Stimulated activated CD8-positive, alpha-beta memory T cell treated with anti-CD3 and anti-CD28 coated beads, Interleukin-12 subunit alpha, Interleukin-12 subunit beta, amount 100 ng/mL, for 1 hour (primary cell): ENCODE measurements at places on chromosomes 12 and 14.

GRCh38 chr14:101241807-101242278 lies 319.5 kb upstream of the DIO3 start:
- no peak for DNase-seq

- DNase-seq, result no peak
Measured at GRCh38 chr14:104528496-104528895, 51.1 kb upstream of the C14orf180 start.

GRCh38 chr12:6555018-6555691 lies 687 bp downstream of the IFFO1 start:
- no peak for DNase-seq

DNA sequence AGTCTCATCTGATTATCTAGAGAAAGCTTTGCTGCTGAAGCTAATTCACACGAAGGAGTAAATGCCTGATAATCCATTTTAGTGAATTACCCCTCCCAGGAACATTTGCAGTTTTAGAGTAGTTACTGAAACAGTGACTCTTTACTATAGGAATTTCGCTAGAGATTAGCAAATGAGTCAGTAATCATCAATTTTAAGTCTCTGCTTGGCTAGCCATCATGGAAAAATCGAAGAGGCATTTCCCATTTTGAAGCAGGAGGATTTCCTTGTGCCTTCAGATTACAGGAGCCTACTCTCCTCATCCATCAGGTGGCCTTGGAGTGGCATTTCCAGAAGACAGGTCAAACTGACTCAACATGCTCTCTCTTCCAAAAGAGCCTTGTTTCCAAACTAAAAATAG lies 154.5 kb downstream of the EGLN3 start:
- no peak for DNase-seq

GRCh38 chr12:114185036-114185435 lies 218.9 kb upstream of the RBM19 start:
- DNase-seq, result no peak

DNA sequence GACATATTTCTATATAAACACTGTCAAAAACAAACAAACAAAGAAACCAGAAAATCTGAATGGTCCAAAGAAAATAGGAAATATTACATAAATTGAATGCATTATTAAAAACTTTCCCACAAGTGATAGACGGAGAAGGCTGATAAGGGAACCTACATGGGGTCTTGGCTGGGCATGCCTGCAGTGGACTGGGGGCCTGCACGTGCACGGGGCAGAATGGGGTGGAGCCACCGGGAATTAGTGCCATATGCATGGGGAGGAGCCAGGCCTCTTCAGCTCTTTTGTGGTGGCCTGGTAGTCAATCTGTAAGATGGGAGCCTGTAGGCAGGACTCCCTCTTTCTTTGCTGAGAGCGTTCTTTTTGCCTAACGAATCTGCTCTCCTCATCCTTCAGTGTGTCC lies 1031.7 kb upstream of the FBXO33 start:
- DNase-seq, result no peak

DNA sequence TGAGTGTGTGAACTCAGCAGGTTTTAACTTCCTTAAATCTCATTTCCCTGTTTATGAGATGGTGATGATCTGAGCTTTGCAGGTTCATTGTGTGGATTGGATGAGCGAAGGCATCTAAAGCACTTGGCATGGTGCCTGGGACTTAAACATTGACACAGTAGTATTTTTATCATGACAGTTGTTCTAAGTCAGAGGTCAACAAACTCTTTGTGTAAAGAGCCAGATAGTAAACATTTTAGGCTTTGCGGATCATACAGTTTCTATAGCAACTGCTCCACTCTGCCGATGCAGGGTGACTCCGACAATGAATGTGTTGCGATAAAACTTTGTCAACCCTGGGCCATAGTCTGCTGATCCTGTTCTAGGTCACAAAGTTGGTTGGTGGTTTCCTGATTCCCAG lies 25.2 kb downstream of the SLC24A4 start:
- DNase-seq, result no peak

DNA sequence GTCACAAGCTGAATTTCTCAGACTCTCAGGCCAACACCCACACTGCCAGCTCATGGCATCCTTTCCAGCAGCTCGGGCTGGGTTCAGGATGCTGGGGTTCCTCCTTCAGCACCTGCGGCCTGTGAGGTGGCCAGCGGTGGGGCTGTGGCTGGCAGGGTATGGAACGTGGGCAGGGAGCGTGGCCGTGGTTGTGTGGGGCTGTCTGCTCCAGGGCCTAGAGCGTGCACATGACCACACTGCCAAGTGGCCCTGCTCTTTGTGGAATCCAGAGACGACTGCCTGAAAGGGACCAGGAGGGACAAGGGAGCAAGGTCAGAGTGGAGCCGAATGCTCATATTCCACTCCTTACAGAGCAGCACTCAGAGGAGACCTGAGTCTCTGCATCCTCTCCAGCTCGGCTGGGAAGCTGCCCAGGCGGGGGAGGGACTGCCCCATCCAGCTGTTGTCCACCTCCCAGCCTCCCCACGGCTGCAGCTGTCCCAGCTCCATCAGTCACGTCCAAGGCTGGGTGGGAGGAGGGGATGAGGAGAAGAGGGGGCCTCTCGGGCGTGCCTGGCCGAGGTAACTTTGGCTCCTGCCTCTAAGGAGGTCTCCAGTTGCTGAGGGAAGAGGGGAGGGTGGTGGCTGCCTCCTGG lies 71.3 kb downstream of the TSPAN9 start:
- DNase-seq, result no peak

GRCh38 chr14:49306152-49306751 lies 279.9 kb downstream of the RPS29 start:
- DNase-seq, result no peak

DNA sequence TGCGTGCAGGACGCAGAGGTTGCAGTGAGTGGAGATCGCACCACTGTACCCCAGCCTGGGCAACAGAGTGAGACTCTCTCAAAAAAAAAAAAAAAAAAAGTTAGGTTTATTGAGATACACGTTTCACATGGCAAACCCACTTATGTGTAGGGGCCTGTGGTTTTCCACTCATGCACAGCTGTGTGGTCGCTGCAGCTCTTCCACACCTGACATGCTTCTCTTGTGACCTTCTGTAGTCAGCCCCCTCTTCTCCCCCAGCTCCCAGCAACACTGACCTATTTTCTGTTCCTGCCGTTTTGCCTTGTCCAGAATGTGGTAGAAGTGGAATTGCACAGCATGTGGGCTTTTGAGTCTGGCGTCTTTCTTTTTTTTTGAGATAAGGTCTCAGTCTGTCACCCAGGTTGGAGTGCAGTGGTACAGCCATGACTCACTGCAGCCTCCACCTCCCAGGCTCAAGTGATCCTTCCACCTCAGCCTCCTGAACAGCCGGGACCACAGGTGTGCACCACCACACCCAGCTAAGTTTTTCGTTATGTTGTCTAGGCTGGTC lies 8.4 kb downstream of the MTA1 start:
- no peak for DNase-seq

DNA sequence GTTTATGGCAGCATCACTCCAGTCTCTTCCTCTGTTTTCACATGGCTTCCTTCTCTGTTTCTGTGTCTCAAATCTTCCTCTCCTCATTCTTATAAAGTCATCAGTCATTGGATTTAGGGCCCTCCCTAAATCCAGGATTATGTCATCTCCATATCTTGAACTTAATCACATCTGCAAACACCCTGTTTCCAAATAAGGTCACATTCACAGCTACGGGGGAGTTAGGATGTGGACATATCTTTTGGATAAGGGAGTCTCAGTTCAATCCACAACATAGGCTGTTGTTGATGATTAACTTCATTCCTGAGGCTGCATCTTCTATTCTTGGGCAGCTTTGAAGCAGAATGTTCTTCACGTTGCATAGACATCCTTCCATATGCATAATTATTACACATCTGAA lies 40.3 kb upstream of the NTF3 start:
- no peak for DNase-seq

- DNase-seq, result no peak
Measured at GRCh38 chr12:58877243-58877743, 43.0 kb downstream of the LRIG3 start.

DNA sequence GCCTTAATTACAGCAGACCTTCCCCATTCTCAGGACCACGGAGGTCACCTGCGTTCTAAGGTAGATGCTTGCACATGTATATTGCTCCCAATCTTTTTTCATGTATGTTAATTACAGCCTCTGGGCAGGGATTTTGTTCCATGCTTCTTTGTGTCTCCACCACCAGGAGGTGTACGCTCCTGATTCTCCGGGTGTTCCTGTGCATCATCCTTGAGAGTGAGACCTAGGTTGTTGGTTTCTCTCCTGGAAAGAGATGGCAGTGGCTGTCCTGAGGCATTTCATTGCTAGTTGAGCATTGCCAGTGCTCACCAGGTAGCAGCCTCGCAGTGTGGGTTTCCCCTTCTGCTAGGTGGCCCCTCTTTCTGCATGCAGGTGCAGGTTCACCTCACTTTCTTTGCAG lies 52.8 kb downstream of the KCNK13 start:
- DNase-seq, result no peak

- DNase-seq, result no peak
Measured at GRCh38 chr12:19183121-19183838, 53.7 kb downstream of the PLEKHA5 start.

DNA sequence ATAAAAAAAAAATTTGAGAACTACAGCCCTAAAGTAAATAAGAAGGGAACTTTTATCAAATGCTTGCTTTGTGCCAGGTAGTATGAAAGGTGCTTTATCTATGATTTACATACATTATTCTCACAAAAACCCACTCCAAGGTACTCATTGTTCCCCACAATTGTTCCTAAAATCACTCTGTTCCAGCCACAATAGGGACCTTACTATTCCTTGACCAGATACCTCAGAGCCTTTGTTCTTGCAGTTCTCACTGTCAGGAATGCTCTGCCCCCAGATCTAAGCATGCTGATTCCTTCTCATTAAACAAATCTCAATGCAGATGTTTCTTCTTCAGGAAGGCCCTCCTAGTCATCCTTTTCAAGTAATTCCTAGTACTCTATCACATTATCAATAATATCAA lies 60.2 kb downstream of the PPP1R12A start:
- no peak for DNase-seq

DNA sequence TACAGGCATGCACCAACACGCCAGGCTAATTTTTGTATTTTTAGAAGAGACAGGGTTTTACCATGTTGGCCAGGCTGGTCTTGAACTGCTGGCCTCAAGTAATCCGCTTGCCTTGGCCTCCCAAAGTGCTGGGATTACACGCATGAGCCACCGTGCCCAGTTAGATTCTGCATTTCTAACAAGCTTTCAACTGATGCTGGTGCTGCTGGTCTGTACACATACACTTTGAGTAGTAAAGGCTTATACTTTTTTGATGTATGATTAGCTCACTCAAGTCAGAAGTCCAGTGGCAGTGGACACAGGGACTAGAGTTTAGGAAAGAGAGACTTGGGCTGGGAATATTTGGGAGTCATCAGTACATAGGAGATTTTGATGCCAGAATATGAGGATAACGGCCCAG lies 2.2 kb upstream of the TBC1D15 start:
- no peak for DNase-seq

DNA sequence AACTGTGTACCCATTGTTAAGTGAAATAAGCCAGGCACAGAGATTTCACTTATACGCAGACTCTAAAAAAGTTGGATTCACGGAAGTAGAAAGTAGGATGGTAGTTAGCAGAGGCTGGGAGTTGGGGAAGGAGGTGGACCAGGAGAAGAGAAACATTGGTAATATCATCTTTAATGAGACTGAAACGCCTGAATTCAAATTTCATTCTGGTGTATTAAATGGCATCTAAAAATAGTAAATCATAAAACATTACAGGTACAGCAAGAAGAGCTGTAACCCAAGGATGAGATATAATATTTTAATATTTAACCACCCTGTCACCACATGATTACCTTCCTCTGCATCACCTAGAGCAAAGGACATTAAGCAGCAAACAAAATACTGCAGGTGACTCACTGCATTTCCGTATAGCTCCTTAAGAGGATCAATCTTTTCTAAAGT lies 99.4 kb downstream of the EPS8 start:
- no peak for DNase-seq

- DNase-seq, result no peak
Measured at GRCh38 chr12:5856692-5857091, 88.4 kb downstream of the ANO2 start.

DNA sequence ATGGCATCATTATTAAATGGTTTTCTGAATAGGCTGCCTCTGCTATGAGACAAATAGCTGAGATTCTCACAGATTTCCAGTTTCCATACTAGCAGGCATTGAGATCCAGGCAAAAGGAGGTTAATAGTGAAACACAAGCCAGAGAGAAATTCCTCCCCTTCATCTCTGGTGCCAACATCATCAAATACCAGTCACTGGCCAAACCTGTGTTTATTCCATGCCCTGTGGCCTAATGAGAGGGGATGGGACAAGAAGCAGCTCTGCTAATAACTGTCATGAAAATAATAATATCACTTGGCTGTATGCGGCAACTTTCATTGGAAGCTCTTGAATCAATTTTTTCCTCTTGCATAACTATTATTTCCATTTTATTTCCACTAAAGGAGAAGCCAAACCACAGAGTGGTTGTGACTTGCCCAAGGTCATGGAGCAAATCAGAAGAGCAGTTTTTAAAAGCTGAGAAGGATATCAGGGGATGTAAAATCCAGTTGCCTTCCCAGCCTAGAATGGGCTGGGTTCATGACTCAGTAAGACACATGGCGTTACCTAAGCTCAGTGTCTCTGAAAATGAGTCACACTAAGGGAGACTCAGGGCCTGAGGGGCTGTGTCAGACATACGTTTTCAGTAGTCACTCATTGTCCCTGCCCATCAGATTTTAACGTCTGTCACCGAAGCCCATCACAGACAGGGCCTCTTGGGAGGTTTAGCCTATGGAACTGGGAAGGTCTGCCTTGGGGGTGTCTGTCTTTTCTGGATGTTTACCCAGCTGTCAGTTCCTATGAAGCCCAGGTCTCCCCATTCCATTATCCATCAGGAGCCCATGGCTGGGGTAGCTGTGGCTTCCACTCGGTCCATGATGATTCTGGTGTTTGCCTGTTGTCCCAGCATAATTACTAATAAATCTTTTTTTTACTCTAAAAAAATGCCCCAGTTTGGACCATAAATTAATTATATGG lies 208.8 kb upstream of the EEA1 start:
- DNase-seq, result no peak

GRCh38 chr14:99677231-99678140 lies 6.6 kb upstream of the CYP46A1 start:
- DNase-seq, result no peak

DNA sequence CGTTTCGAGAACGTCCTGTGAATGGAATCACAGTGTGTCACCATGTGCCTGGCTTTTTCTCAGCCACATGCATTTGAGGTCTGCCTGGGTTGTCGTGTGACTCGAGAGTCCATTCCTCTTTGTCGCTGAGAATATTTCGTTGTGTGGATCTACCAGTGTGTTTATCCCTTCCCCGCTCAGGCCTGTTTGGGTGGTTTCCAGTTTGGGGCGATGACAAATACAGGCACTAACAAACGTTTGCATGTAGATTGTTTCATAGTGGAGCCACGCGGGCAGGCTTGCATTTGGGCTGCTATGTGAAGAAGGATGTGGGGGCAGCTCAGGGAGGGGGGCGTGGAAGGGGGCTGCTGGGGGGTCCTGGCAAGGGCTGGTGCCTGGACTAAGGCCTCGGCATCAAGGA lies 14.1 kb downstream of the RIN3 start:
- no peak for DNase-seq

DNA sequence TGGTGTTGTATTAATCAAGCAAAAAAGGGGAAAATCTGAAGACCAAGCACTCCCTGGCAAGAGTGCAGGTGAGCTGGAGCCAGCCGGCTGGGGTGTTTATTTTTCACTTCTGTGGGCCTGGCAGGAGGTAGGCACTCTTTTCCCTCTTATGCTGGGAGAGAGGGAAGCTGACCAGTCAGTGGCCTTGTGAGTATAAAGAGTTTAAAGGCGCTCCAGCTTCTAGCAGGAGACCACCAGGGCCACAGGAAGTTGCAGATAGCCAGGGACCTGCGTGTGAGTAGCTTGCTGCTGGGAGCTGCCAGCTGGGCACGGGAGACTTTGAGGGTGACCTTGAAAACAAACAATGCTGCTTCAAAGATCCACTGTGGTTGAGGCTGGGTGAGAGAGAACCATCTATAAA lies 217.4 kb upstream of the PWP1 start:
- no peak for DNase-seq
